Coronary artery (tissue), 2 donors: ENCODE measurements at places on chromosomes 5 and 9.

DNA sequence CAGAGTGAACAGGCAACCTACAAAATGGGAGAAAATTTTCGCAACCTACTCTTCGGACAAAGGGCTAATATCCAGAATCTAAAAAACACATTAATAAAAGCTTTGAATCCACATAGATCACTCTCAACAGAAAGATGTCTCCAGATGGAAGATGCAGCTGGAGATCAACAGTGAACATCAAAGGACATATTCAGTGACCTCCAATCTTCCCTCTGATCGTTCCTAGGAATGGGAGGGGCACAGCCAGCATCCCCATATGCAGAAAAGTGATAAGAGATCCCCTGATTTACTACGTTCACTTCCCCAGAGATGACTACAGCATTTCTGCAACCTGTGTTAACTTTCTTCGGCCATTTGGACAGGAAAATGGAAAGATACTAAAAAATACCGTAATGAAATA is 21.2 kb downstream of the OXCT1 start:
- DNase-seq = no peak

DNA sequence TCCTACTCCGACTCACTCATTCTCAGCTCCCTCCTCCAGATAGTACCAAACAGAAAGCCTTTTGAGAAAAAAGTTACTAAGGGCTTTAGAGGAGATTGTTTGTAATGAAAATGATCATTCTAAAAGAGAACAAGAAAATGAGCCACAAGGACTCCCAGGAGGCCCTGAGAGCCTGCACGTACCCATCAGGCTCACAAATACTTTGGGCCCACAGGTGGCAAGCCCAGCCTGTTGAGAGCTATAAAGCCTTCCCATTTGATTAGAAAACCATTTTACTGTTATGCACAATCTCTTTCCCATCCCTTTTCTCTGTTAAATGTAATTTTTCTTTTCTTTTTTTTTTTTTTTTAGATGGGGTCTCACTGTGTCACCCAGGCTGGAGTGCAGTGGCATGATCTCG is 136.1 kb downstream of the LHFPL2 start:
- DNase-seq = no peak

DNA sequence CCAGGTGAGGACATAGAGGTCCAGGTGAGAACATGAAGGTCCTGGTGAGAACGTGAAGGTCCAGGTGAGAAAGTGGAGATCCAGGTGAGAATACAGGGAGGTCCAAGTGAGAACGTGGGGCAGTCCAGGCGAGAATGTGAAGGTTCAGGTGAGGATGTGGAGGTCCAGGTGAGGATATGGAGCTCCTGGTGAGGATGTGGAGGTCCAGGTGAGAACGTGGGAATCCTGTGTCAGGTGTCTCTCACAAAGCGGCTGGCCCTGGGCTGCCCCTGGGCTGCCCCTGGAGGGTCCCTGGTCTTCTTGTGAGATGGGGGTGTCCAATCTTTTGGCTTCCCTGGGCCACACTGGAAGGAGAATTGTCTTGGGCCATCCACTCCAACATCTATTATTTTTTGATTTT is 133.4 kb downstream of the MRPL36 start:
- no peak for DNase-seq

GRCh38 chr9:137813651-137814415 is 63.7 kb upstream of the CACNA1B start:
- no peak for DNase-seq

- no peak for DNase-seq
Measured at GRCh38 chr5:139682016-139682975, 34.1 kb downstream of the CXXC5 start.

- DNase-seq = no peak
Measured at GRCh38 chr5:16592255-16592654, 24.5 kb downstream of the RETREG1 start.

DNA sequence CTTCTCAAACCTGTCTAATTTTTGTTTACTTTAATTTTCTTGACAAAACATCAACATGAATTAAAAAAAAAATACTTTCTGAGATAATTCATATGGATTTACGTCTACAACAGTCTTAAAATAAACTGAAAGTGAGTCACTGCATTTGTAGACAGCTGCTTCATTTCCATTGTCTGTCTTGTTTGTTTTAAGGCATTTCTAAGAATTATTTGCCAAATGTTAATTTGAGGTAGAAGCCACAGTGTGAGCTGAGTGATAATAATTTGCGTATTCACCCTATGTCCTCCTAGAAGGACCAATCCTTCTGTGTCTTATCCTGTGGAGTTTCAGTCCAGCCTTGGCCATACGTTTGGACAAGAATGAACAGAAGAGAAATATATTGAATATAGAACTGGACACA is 174.5 kb downstream of the CFAP90 start:
- no peak for DNase-seq

GRCh38 chr5:141817631-141818030 is 60.6 kb downstream of the PCDH1 start:
- no peak for DNase-seq
